ENCODE measurements at places on chromosomes 16 and 17. TPM values are rescaled to one million over a fixed set of nuclear protein-coding genes. Genes with fewer than 3 reads are reported as not detected.

DNA sequence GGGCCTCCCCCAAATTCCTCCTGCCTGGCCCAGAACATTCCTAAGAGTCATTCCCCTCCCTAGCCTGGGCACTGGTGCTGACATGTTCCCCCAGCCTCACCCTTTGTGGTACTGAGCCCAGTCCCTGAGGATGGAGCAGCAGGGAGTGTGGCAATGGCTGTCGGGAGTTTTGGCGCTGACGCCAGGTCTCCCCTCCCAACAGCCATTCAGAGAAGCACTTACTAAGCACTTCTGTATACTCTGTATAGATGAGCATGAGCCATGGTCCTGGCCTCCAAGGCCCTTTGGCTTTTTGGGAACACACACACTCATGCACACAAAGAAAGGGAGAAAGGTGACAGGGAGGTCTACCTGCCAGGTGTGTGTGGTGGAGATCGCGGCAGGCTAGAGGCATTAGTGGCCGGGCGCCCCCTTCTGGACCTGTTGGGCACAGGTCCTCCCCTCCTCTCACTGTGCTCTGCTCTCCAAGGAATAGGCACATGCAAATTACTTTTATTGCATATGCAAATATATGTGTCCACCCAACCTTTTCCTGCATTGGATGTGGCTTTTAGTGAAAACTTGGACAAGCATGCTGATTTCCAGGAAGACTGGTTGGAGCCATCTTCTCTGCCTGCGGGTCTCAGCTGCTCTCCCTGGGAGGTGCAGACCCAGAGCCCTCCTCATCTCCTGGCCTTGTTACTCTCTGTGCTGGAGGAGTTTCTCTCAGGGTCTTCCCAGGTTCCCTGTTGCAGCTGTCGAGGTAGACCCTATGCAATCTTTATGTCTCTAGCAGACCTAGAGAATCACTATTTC lies 17.4 kb upstream of the C17orf107 start:
- DNase-seq, result no peak

DNA sequence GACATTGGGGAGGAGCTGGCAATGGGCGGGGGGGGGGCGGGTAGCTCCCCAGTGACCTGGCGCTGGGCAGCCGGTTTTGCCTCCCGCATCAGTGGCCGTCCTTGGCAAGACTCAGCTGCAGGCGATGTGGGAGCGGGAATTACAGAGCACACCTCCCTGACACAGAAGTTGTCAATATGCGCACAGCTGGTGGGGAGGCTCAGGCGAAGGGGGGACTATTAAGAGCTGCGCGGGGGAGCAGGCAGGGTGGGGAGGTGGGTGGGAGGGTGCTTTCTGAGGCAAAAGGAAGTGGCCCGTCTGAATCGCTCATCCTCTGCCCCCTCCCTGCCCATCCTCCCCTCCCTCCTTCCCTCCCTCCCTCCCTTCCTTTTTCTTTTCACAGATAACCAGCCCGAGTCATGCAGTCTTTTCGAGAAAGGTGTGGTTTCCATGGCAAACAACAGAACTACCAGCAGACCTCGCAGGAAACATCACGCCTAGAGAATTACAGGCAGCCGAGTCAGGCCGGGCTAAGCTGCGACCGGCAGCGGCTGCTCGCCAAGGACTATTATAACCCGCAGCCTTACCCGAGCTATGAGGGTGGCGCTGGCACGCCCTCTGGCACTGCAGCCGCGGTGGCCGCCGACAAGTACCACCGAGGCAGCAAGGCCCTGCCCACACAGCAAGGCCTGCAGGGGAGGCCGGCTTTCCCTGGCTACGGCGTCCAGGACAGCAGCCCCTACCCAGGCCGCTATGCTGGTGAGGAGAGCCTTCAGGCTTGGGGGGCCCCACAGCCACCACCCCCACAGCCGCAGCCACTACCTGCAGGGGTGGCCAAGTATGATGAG lies 44.0 kb downstream of the SREBF1 start:
- DNase-seq, result no peak

DNA sequence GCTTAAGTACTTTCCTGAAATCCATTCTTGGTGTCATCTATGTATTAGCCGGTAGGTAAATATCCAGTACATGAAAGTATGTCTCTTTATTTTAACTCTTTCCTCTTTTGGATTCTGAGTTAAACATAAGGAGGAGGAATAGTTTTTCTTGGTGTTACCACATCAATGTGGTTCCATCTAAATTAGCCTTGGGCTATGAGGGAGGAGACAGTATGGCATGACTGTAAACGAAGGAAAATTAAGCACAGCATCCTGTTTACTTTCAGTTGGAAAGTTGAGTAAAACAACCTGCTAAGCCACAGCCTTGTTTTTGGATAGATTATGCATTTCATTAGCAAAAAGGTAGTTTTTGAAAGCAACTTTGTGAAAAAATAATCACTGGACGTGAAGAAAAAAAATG lies 693.0 kb upstream of the SOX9 start:
- DNase-seq, result no peak

GRCh38 chr16:11986521-11987057 lies 10.1 kb downstream of the SNX29 start:
- no peak for DNase-seq

DNA sequence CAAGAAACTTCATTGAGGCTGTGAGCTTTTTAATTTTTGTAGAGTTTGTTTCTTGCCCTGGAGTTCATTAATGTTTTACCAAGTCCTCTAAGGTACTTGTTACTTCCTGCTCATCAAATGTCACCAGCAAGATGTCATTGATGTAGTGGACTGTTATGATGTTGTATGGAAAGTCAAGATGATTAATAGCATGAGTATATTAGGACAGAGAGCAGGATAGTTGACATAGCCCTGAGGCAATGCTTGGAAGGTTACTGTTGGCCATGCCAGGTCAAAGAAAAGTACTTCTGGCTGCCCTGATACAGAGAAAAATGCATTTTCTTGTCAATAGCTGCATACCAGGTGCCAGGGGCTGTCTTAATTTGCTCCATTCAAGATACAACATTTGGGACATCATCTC lies 6.7 kb downstream of the KRTAP1-5 start:
- DNase-seq, result no peak

DNA sequence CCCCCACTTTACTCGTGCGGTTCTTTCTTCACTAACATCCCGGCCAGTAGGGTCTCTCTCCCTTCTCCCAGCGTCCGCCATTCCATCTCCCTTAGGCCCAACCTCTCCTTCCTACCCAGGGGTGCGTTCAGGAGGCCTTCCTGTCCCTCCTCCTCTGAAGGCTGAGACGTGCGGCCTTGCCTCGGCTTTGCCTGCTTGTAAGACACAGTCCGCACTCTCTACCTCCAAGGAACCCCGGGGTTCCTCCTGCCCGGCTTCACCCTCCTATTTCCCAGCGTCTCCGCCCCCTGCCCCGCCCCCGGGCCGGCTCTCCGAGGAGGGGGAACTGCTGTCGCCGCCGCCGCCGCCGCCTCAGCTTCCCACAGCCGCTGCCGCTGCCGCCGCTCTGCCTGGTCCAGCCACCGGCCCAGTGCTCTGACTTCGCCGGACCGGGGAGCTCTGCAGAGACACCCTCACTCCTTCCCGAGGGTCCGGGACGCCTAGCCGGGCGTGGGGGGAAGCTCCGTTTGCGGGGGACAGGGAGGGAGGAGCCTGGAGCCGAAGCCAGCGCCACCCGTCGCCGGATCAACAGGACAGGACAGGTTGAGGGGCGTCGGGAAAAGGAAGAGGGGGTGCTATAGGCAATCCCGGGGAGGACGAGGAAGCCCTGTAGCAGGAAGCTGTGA lies 1.2 kb upstream of the FGF11 start:
- DNase-seq, result no peak

- no peak for DNase-seq
Observed at GRCh38 chr16:87653234-87653633, 50.9 kb downstream of the JPH3 start.

GRCh38 chr16:85603203-85603755 lies 9.8 kb upstream of the GSE1 start:
- no peak for DNase-seq

Gene DYNLL2
- total RNA-seq, result 16.0 TPM

Data from chondrocyte (in vitro differentiated cells).